ENCODE measurements at places on chromosomes 12 and 14.

GRCh38 chr12:129075460-129076208 is 222.4 kb downstream of the GLT1D1 start:
- DNase-seq: no peak

GRCh38 chr14:36855396-36855795 is 193.7 kb downstream of the PAX9 start:
- DNase-seq: no peak

DNA sequence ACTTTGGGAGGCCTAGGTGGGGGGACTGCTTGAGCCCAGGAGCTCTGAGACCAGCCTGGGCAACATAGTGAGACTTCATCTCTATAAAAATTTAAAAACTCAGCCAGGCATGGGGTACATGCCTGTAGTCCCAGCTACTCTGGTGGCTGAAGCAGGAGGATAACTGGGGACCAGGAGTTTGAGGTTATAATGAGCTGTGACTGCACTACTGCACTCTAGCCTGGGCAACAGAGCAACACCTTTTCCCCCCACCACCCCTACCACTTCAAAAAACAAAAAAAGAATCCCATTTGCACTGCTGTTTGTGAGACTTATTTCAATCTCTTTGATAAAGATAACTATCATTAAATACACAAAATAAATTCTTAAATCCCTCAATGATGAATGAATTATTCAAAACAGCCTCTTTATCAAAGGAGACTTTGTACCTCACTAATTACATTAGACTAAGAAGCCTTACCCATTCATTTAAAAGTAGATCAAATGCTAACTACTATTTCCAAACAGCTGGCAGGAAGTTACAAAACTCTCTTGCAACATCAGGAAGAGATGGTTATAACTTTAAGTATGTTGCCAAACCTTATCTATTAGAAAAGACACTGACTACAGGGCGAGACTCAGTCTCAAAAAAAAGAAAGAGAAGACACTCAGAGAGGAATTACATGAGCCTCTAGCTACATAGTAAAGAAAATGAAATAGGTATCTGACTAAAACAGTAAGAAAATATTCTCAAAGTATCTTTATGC is 14.7 kb downstream of the BLTP3B start:
- no peak for DNase-seq

GRCh38 chr14:50344876-50345563 is 32.9 kb downstream of the DMAC2L start:
- no peak for DNase-seq

- no peak for DNase-seq
Measured at GRCh38 chr12:10982244-10982643, 4.5 kb downstream of the TAS2R50 start.

- DNase-seq: no peak
Measured at GRCh38 chr14:66628636-66629035, 120.7 kb downstream of the GPHN start.

DNA sequence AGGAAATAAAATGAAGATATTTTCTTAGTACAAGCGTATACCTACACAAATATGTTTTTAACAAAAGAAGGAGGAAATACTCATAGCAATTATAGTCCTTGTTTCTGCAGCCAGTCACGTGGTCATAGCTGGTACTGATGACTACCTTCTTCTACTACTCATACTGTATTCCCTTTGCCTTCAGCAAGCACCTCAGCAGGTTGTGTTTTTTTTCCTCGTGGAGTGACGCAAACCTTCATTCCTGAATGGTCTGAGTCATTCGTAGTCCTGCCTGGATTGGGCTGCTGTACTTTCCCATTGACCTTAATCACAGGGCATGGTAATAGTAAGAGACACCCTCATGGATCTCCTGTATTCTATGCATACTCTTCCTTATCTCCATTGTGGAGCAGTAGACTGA is 25.7 kb upstream of the SLC16A7 start:
- DNase-seq: no peak

DNA sequence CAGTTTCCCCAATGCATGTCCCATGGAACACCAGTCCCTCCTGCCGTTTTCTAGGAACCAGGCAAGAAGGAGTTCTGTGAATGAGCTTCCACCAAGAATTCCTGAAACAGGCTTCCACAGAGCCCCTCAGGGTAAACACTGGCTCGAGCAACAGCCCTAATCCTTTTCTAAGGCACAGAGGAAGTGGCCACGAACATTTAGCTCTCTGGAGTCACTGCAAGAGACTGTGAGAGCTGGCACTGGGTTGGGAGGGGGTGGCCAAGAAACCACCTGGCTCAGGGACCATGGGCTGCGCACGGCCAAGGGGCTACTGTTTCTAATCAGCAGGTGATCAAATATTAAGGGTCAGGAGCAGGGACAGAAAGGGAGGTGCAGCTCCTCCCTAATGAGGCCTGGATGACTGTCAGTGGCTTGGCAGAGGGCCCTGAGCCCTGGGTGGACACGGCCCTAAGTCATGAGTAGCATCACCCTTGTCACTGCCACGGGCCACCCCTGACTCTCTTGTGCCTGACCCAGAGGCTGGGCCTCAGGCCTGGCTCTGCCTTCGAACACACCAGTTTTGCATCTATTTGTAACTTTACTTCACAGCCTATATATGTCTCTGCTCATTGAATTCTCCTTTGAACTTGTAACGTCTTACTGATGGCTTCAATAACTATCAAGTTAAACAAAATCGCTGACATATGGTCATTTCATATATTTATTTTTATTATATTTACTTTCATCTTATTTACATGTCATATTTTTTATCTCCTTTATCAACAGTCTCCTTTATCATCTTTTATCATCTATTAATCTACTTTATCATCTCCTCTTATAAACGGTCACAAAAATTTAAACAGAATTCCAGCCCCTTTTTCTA is 154.0 kb downstream of the DICER1 start:
- no peak for DNase-seq

DNA sequence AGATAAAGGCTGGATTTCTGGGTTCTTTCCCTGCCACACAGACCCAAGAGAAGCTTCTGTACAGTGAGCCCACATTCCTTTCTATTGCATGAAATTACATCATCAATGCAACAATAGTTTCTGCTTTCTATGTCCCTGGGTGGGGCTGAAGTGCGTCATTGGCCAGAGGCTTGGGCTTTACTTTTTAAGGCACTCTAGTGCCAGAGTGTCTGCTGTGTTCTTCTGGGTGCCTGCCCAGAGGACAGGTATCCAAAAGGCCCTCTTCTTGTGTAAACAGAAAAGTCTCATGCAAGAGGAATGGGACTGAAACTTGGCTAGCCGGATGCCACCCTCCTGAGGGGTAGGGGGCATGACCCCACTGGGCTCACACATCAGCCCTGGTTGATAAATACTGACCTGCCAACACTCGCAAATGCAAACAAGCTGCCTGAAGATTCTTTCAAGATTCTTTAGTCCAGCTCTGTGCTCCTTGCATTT is 5.9 kb downstream of the KRT86 start:
- no peak for DNase-seq

- DNase-seq: no peak
Measured at GRCh38 chr12:132322206-132323132, 6.9 kb downstream of the GALNT9 start.

DNA sequence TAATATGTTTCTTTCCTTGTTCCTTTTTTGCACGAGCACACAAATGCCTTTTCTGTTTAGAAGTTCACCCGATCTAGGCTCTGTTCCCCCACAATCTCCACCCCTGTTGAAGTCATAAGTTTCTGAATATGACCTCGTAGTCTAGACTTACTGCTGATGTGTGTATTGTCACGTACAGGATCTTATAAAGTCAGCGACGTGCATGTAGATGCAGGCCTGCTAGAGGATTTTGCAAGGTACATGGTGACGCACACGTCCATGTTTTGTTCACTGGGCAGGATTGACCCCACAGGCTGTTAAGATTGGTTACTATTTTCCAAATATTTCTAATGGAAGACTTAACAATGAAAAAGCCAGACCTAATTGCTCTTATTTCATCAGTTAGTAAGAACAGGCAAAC is 46.2 kb upstream of the CCDC91 start:
- DNase-seq: no peak

DNA sequence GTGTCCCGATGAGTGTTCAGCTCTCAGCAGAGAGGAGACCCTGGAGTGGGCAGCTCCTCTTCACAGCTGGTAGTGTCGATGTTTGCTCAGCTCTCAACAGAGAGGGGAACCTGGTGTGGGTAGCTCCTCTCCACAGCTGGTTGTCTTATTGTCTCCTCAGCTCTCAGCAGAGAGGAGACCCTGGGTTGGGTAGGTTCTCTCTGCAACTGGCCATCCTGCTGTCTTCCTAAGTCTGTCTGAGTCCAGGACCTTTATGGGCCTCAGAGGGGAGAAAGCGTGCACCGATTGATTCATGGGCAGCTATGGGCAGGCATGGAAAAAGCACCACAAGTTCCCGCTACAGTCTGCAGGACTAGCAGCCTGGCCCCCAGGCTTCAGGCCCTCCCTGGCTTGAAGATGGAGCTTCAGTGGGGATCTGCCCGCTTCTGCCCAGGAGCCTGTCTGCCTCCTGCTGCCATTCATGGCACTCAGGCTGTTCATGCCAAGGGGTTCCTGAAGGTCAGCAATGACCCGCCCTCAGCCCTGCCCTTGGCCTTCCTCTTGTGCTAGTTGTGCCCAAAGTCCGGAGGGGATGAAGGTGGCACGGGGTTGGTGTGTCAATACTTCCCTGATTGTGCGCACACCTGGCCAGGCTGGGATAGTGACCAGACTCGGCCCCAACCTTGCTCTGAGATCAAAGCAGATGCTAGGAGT is 224.2 kb downstream of the KCNC2 start:
- no peak for DNase-seq

- DNase-seq: no peak
Measured at GRCh38 chr12:93832131-93832530, 155.0 kb downstream of the CRADD start.

GRCh38 chr14:73231981-73232851 is 5.1 kb upstream of the PAPLN start:
- no peak for DNase-seq

GRCh38 chr12:39622306-39622705 is 2.7 kb upstream of the ABCD2 start:
- DNase-seq: no peak

GRCh38 chr12:99498756-99499155 is 148.8 kb upstream of the GARIN6 start:
- DNase-seq: no peak

GRCh38 chr12:99810718-99811593 is 163.4 kb downstream of the GARIN6 start:
- no peak for DNase-seq

DNA sequence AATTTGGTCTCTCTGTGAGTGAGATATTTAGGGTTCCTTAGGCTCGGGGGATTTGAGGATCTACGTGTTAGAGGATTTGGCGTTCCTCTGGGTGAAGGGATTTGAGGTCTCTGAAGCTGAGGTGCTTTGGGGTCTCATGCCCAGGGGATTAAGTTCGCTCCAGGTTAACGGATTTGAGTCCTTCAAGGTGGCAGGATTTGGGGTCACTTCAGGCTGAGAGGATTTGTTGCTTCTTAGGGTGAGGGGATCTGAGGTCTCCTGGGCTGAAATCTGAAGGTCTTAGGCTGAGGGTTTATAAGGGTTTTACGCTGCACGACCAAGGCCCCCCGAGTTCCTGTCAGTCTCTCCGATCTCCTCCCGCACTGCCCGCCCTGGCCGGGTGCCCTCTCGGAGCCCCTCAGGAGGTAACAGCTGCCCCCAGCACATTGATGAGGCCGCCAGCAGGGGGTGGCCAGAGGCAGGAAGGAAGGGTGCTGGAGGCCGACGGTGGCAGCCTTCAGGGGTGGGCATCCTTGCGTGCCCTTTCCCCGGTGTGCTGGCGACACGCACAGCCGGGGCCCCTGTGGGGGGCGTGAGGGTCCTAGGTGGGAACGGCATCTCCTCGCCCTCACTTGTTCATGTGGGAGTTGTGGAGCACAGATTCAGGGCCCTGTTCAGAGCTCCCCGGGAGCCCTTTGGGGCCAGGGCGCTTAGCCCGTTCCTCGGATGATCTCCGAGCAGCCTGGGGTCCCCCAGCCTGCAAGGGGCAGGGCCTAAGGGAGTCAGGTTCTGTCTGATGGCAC is 14.3 kb downstream of the CEP170B start:
- no peak for DNase-seq

DNA sequence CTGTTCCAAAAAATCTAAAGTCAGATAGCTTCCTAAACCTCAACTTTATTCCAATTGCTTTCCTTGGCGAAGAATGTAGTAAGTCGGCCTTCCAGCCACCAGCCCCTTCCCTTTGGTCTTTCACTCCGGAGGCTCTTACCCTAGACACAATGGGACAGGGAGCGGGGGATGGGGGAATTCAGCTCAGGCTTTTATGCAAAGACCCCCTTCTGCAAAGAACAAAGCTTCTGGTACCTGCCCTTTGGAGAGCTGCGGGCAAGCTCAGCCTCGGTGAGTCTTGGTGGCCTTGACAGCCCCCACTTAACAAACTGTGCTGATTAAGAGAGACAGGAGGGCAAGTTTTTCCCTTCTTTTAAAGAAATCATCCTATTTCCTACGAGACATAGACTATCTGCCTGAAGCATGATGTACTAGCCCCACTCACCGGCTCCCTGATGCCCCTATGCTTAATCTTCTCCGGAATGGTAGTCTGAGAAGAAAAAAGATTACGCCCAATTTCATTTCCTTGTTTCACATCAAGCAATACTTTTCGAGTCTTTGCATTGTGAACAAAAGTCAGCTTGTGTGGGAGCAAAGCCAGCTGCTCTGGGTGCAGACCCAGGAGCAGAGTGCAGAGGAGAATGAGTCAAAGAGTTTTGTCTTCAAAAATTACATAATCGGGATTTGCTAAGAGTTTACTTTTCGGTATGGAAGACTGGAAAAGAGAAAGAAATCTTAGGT is 1.5 kb upstream of the NANOG start:
- DNase-seq: no peak

- DNase-seq: no peak
Measured at GRCh38 chr14:101357559-101358319, 203.6 kb upstream of the DIO3 start.

DNA sequence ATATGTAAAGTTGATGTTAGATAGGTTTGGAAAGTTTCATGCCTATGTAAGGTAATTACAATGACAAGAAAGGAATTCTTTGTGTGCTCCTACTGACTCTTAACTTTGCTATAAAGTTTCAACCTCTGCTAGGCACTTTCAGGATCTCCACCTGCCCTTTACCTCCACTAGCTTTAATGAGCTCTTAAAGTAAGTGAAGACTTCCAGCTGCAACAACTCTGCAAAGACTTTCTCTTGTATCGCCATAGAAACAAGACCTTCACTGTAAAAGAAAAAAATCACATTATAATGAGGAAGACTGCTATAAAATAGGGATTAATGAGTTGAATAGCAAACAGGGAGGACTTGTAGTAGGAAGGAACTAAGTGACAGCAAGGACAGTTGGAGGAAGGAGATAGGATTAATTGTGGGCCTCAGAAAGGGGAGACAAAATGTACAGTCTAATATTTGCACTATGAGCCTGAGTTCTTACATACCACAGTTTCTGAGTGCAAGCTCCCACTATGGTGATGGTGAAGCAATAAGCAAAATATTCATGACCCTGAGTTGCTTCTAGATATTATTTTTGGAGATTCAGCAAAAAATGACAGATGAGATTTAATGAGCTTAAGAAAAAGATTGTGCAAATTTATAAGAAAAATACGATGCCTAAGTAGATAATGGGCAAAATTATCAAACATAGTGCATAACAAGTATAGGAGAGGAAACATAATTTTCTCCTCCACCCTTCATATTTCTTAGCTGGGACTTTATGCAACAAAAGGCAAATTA is 66.7 kb downstream of the DHRS2 start:
- no peak for DNase-seq
